ENCODE measurements at places on chromosomes 7 and 10.

DNA sequence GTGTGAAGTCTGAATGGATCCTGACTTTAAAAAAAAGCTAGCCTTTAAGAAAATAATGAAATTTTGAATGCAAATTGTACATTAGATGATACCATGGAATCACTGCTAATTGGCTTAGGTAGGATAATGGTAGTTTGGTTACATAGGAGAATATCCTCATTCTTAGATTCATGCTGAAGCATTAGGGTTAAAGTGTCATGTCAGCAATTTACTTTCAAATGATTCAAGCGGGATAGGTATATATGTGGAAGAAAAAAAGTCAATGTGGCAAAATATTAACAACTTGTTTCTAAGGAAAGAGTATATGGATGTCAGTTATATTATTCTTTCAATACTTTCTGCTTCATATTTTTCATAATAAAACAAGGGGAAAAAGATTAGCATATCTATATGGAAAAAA lies 7.5 kb downstream of the HIBADH start:
- DNase-seq = no peak

GRCh38 chr7:40516376-40516775 lies 381.6 kb downstream of the SUGCT start:
- no peak for DNase-seq

DNA sequence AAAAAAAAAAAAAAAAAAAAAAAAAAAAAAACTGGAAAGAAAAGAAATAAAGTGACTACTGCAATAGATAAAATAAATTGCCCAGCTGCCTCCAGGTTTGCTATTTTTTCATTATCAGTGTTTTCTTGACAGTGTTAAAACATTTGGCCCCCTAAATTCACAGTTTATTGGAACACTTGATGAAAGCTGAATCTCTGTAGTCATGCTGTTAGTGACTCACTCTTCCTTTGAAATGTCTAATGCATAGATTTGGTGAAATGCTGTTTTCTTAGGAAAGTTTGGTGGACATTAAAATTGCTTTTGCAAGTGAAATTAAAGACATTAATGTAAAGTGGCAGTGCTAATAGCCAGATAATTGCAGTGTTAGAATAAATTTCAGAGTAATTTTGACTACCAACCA lies 785.2 kb downstream of the NRG3 start:
- DNase-seq = no peak

- no peak for DNase-seq
Observed at GRCh38 chr10:121611393-121612159, 13.3 kb upstream of the FGFR2 start.

- DNase-seq = no peak
Observed at GRCh38 chr10:26432938-26433337, 5.2 kb upstream of the APBB1IP start.

GRCh38 chr7:93574646-93575554 lies at the start of gene CALCR:
Gene CALCR, minus strand, starts transcription at chr7:93574724. Its CDS starts 87,743 bp downstream, at chr7:93486981.
- DNase-seq = no peak

- no peak for DNase-seq
Observed at GRCh38 chr10:93757801-93758507, at the start of gene LGI1. Gene LGI1, plus strand, starts transcription at chr10:93757936. Its CDS starts 209 bp downstream, at chr10:93758145.

GRCh38 chr10:126205486-126206205 lies 182.6 kb downstream of the ADAM12 start:
- no peak for DNase-seq
